Skeletal muscle cell (primary cell): ENCODE measurements at places on chromosomes 16 and 17.

GRCh38 chr17:27888067-27888466, 5.1 kb downstream of the LYRM9 start:
- no peak for DNase-seq

GRCh38 chr16:65021852-65022595, 99.8 kb downstream of the CDH11 start:
- DNase-seq = no peak

GRCh38 chr17:12613566-12613965, 52.1 kb upstream of the MYOCD start:
- peak; percentile 81 for DNase-seq

GRCh38 chr16:57646388-57647039, 18.1 kb downstream of the ADGRG1 start:
- no peak for DNase-seq

DNA sequence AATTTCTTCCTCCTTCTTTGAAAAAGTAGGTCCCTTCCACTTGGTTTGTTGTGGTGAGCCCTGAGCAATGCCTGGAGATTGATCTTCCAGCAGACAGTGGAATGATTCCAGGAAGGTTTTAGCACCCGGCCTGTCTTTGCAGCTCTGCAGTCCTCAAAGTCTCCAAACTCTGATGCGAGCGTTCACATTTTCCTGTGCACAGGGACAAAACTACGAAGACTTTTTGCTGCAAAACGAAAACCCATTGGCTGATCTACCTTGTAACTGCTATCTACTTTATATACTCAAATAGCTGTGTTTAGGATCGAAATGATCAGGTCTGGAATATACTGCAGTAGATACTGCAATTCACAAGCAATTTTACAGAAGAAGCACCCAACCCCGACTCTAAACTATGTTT, 21.7 kb downstream of the G6PC1 start:
- no peak for DNase-seq

DNA sequence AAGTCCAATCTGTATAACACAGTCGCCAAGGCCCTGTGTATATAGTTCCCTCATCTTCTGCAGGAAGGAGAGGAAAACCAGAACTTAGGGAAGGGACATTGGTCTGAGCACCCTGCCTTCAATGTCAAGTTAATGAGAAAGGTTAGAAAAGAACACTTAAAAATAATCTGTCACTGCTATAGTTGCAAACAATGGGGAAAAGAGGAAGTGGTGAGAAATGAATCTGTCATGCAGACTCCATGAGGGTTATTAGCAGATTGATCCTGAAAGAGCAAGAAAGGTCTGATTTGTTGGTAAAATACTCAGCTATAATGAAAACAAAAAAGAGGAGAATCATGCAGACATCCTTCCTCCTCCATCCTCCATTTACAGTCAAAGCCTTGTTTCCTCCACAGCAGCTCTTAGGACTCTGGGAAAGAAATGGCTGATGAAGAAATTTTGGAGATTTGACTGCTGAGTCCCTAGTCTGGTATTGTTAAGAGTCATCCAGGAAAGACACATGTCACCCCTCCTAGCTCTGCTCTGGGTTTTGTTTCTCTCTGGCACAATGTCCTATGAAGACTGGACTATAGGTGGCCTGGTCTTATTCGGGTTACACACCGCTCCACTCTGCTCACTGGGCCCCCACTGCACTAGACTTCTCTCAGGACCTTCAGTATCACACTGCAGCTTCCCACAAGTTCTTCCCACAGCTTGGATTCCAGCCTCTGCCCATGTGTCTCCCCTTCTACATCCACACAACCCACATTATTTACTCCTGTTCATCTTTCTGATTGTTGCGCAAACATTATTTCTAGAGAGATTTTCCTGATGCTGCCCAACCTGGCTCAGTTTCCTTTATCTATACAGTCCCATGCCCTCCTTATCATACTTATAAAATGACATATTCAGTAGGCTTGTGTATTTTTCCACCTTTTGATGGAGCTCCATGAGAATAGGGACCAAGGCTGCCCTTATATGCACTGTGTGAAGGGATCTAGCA, 56.5 kb upstream of the XYLT1 start:
- no peak for DNase-seq
